ENCODE measurements at places on chromosomes 1 and 21. TPM values are rescaled to one million over a fixed set of nuclear protein-coding genes. Genes with fewer than 3 reads are reported as not detected.

Gene PYHIN1
- total RNA-seq, result not detected

Gene TDRD10
- total RNA-seq, result 4.8 TPM

Gene NKAIN1
- 0.10 TPM for total RNA-seq

Gene C1orf87
- not detected for total RNA-seq

Gene NPR1
- total RNA-seq, result 11.7 TPM

Gene MX2
- 0.98 TPM for total RNA-seq

Gene MEX3A
- total RNA-seq, result 19.9 TPM

Gene CSTB
- 17.8 TPM for total RNA-seq

Gene EXOSC10
- 74.5 TPM for total RNA-seq

Gene ADORA3
- total RNA-seq, result under 0.01 TPM

Gene RHD
- not detected for total RNA-seq

Gene KCNJ9
- total RNA-seq, result not detected

Gene SERTAD4
- 3.3 TPM for total RNA-seq

Gene PADI2
- total RNA-seq, result not detected

Gene TAF1A
- total RNA-seq, result 4.2 TPM

Gene UBASH3A
- total RNA-seq, result not detected

Gene CTPS1
- total RNA-seq, result 35.9 TPM

Gene PLA2G2C
- total RNA-seq, result not detected

Gene STMN1
- 124 TPM for total RNA-seq

Gene FAM151A
- total RNA-seq, result not detected

Gene CCDC27
- not detected for total RNA-seq

Gene WDR47
- 32.9 TPM for total RNA-seq

Gene SYNC
- 12.3 TPM for total RNA-seq

Gene IVL
- total RNA-seq, result not detected

Gene WDR64
- total RNA-seq, result not detected

Gene TRIM67
- not detected for total RNA-seq

Gene FCER1G
- not detected for total RNA-seq

Gene TNFRSF8
- 0.19 TPM for total RNA-seq

Gene KLHDC9
- 0.86 TPM for total RNA-seq

Gene PPFIA4
- total RNA-seq, result under 0.01 TPM

Gene OR10Z1
- not detected for total RNA-seq

Gene KCNE1
- total RNA-seq, result 0.10 TPM

Gene RNF207
- 8.9 TPM for total RNA-seq

Gene NBPF10
- total RNA-seq, result 0.38 TPM

Gene ABCA4
- total RNA-seq, result 5.2 TPM

Gene RIMS3
- total RNA-seq, result under 0.01 TPM

Gene ADORA1
- not detected for total RNA-seq

Gene KRTAP19-8
- not detected for total RNA-seq

Gene CD48
- not detected for total RNA-seq

Gene ODR4
- 20.3 TPM for total RNA-seq

Gene PSMB2
- total RNA-seq, result 21.6 TPM

Gene OR2L5
- not detected for total RNA-seq

Gene HORMAD1
- 0.10 TPM for total RNA-seq

Gene AGTRAP
- total RNA-seq, result 50.6 TPM

Gene LCK
- total RNA-seq, result not detected
